ENCODE measurements at places on chromosomes 5 and 9.

GRCh38 chr9:20568400-20568799 lies 53.9 kb downstream of the MLLT3 start:
- no peak for DNase-seq

GRCh38 chr5:124755565-124755964 lies 9.1 kb upstream of the ZNF608 start:
- no peak for DNase-seq

- no peak for DNase-seq
These were observed 3.5 kb downstream of the RUFY1 start for GRCh38 chr5:179553875-179554274.

GRCh38 chr5:179413711-179414458 lies 68.6 kb upstream of the ADAMTS2 start:
- DNase-seq = no peak

- DNase-seq = no peak
These were observed 47.7 kb upstream of the ANGPTL2 start for GRCh38 chr9:127170103-127170502.

GRCh38 chr9:120289990-120290975 lies 289.7 kb downstream of the CDK5RAP2 start:
- DNase-seq = no peak

GRCh38 chr9:93905473-93906133 lies 49.6 kb downstream of the BARX1 start:
- no peak for DNase-seq

- DNase-seq = no peak
These were observed 504.4 kb downstream of the NTRK2 start for GRCh38 chr9:85173967-85174366.

DNA sequence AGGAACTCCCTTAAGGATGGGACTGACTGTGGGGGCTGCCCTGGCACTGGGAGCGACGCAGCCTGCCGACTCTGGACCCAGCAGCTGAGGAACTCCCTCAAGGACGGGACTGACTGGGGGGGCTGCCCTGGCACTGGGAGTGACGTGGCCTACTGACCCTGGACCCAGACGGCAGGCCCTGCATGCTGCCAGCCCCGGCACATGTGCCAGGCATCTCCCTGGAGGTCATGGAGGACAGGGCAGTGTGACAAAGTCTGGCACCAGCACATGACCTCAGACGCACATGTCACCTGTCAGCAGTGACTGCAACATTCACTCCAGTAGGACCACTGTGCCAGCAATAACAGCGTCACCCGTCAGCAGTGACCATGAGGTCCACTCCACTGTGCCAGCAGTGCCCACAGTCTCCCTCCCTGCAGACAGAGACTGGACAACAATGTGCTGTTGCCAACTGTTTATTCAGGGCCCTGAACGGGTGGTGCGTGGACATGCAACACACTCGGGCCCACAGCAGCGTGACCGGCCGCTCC lies 4.5 kb downstream of the FBXW5 start:
- DNase-seq = no peak

- DNase-seq = no peak
These were observed 32.5 kb upstream of the SNAPC3 start for GRCh38 chr9:15390201-15390600.

DNA sequence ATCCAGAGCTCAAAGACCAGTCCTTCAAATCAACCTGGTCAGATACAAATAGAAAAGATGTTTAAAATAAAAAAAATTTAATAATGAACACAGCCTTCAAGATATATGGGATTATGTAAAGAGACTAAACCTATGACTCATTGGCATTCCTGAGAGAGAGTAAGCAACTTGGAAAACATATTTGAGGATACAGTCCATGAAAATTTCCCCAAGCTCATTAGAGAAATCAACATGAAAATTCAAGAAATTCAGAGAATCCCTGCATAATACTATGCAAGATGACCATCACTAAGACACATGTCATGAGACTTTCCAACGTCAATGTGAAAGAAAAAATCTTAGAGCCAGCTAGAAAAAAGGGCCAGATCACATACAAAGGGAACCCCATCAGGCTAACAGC lies 512.9 kb upstream of the PTGER4 start:
- DNase-seq = no peak

GRCh38 chr9:91782708-91783214 lies 167.3 kb downstream of the ROR2 start:
- no peak for DNase-seq

DNA sequence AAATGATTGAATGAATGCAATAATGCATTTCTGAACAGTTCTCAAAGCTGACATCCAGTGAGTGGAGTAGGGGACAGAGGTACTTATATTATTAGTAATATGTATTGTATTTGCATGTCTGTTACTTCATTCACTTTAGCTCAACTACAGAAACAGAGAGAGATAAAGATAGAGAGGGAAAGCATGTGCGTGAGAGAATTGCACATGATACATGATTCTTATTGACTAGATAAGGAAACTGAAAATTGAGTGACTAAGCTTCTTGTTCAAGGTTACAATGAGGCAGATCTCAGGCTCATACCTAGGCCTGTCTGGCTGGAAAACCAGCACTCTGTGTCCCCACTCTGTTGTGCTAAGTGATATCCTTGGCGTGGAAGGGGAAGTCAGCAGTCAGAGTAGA lies 337.7 kb upstream of the KLF4 start:
- no peak for DNase-seq

- DNase-seq = no peak
These were observed 85.7 kb upstream of the C9orf72 start for GRCh38 chr9:27659001-27659400.

DNA sequence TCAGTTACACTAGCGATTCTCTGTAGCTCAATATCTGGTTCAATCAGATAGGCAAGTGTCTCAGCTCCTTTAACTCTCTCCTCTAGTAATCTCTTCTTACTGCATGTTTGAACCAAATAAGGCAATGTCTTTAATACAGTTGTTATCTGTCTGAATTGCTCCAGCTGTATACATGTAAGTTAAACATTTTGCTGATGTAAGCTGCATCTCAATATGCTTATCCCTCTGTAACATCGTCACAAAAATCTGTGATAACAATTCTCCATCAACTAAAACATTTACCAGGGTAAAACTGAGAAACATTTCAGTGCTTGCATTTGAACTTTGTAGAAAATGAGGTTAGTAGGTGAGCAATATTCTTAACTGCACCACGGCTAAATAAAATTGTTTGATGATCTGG lies 29.6 kb upstream of the IGFBPL1 start:
- no peak for DNase-seq

DNA sequence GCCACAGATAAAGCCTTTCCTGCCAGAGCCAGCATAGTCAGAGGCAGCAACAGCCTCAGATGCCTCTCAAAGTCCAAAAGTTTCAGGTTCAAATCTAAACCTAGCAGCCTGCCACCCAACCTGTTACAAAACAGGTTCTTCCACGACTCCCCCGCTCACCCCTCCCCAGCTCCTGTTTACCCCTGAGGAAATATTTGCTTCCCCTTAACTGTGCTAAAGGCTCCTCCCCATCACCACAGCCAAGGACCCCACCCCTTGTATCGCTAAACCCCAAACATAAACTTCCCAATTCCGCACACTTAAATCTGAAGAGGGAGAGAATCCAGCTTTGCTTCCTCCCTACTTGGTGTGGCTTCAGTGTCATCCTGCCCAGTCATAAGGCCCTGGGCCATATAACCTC lies 15.4 kb upstream of the VDAC1 start:
- DNase-seq = no peak

DNA sequence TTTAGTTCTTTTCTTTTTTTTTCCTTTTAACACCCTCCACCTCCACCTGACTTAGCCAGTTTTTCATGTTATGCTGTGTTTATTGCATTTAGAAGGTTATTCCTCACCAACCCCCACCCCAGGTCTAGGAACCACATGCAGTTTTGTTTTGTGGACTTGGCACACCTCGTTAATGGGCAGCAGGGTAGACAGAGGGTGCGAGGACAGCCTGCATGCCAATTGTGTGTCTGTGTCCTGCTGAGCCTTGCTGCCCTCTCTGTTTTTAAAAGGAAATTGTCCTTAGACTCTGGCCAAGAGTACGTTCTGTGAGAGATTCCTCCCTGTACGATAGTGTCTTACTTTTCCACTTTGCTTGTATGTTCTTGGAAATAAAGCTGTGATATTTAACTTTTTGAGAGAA lies 13.9 kb downstream of the PIK3R1 start:
- no peak for DNase-seq

- DNase-seq = no peak
These were observed 23.9 kb downstream of the DCANP1 start for GRCh38 chr5:135423146-135423845.

DNA sequence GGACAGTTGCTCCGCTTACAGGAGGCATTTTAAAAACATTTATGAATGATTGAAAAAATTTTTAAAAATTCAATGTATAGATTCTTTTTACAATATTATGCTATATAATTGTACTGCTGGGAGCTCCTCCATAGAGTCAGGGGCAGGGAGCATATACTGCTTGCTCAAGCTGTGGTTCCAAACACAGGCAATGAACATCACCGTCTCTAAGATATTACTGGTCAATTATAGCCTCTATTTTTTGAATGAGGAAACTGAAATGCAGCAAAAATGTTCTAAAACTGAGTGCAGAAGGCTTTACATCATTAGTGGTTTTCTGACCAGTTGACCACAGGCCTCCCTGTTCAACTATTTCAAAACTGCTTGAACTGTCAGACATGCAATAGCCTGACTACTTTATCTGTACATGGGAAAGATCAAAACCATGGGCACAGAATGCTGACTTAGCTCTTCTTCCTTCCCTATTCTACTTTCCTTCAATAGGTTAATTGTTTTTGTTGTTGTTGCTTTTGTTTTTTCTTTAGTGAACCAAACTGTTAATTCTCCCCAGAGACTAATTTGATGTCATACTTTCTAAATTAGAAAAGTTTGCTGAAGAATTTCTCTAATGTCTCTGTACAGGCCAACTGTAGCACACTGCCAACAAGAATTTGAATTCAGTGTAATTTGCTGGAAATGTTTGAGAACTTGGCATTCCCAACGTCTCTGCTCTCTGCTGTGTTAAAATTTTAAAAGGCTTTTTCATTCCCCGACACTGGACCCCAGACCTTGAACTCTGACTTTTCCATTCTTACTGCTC lies 107.6 kb upstream of the MPDZ start:
- no peak for DNase-seq

- DNase-seq = peak; percentile 10
These were observed 103.5 kb upstream of the NR3C1 start for GRCh38 chr5:143506836-143507552.

GRCh38 chr5:143001764-143002351 lies 231.7 kb downstream of the ARHGAP26 start:
- DNase-seq = no peak

DNA sequence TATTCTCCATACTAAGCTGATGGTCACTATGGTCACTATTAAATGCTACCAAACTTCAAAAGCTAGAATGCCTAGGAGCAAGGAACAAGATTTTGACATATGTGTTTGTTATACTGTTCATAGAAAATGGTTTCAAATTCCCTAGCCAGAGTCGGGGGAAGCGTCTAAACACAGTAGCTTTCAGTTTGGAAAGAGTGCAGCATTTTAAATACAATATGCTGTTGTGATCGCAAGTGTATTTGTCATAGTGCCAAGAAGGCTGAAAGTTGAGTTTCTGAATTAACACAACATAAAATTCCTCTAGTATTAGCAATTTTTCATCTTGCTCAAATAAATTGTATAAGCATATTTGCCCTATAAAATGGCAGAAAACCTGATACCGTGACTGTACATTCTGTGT lies 280.4 kb downstream of the ZNF608 start:
- no peak for DNase-seq

DNA sequence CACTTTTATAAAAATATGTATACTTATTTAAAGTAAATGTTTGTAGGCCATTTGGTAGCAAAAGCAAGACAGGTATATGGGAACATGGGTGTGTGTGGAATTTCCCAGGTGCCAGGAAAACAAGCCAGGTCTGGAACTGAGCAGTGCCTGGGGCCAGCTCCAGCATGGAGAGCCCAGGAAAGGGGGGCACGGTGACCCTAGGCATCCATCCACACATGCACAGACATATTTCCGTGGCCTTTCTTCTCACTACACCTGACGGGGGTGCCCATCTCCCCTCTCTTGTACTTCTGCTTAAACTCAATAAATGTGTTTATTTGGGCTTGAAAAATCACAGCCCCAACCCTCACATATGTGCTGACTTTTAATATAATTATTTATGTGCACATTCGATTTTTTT lies 31.2 kb upstream of the CXCL14 start:
- DNase-seq = no peak

DNA sequence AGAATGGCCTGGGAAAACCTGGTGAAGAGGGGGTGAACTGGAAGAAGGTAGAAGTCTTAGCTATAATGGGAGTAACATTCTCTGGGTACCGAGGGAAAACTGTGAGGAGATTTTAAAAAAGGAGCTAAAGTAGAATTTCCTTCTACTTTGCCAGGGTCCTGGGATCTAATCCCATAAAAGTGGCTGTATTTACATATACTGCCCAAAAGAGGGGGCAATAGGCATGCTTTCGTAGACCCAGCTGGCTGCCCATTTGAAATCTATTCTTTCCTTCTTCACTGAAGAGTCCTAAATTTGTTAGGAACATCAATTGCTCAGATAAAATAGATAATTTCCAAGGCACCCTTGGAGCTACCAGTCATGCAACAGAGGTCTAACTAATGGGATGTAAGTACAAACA lies 159.2 kb downstream of the CDC42SE2 start:
- DNase-seq = no peak

DNA sequence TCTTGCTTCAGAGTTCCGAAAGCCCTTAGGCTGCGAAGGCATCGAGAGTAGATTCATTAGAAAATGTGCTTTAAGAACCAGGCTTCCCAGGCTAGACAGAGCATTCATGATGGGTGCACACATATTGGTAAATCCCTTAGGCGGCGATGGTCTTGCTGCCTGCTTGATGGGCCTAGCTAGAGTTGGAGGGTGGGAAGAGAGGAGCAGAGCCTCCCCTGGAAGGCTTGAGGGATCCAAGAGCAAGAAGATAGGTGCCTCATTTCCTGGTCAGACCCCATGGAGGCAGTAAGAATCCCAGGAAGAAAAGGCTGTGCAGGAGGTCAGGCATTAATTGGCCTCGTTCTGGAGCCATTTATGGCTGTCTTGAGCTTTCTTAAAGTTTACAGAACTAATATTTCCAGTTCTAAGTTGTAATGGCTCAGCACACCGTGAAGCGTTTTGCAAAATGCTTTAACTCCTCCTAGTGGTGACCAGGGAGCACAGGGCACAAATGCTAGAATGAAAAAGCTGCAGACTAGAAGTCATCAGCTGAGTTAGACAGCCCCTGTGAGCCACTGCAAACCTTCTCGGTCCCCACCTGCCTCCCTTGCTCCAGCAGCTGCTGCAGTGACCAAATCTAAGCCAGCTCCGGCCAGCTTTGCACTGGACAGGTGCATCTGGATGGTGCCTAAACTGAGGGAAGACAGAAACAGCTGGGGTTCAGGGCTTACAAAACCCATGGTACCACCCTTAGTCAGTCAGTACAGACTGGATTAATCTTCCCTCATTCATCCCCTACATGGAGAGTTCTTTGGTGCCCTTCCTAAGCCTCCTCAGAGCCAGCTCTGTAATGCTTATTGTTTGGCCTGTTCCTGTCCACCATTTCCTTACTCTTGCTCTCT lies 14.7 kb downstream of the SLC45A2 start:
- peak; percentile 19 for DNase-seq

DNA sequence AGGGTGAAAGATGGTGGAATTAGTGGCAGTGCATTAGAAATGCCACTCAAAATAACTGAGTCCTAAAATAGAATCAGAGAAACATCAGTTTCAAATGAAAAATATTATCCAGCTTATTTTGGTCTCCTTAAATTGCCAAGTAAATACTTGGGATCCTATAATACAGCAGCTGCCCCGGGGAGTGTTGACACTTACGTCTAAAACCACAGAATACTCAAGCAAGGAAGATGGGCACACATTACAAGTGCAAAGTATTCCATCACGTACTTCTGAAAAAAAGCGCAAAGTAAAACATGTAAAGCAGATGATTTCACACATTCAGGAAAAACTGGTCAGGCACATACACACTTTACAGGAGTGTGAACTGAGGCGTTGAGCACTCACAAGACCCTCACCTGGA lies 2.4 kb upstream of the ARHGEF37 start:
- no peak for DNase-seq
